ENCODE measurements at places on chromosomes 7 and 10.

DNA sequence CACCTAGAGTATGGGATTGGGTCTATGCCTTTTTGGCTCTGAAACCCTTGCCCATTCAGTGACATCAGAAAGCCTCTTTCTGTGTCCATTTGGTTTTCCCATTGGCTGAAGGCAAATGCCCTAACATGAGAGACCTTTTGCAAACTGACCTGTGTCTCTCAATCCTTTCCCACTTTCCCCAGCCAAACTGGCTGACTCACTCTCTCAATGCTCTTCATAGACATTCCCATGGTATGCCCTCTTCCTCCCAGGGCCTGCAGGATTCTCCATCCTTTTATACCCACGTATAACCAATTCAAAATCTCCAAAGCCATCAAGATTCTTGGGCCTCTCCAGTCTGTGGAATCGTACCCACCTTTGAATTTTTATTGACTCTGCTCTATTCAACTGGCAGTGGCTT lies 563.3 kb downstream of the GATA3 start:
- DNase-seq: no peak

- no peak for DNase-seq
Measured at GRCh38 chr10:8331387-8331786, 276.9 kb downstream of the GATA3 start.

GRCh38 chr7:90768301-90768700 lies 172.2 kb downstream of the CDK14 start:
- no peak for DNase-seq

DNA sequence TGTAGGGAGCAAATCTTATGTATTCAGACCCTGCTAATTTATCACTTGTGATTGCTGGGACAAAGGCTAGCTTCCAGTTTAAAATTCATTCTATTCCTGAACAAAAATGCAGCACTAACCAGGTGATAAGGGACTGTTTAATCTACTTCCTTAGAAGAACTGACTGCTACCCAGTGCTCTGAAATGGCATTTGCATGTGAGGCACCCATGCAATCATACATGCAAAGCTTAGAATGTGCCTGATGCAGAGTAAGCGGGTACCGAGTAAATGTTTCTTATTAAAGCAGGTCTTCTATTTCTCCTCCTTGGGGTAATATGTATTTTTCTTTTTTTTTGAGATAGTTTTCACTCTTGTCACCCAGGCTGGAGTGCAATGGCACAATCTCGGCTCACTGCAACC lies 54.5 kb downstream of the NEURL1 start:
- no peak for DNase-seq

DNA sequence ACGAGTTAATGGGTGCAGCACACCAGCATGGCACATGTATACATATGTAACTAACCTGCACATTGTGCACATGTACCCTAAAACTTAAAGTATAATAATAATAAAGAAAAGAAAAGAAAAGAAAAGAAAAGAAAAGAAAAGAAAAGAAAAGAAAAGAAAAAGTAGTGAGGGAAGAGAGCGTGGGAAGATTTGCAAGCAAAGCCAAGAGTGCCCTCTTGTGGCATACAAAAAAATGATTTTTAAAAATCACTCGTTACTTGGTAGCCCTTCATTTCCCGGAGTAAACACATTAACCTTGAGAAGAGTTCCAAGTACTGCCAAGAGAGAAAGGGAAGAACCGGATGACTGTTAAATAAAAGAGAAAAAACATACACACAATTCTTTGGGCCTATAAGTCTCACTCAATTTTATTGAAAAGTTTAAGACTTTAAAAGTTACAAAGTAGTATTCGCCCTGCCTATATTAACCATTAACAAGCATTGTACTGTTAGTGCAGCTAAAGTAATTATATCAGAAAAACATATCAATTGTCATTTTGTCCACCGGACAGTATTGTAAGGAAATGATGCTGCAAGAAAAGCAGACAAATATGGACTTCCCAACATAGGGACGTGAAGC lies 6.2 kb upstream of the CH25H start:
- no peak for DNase-seq

GRCh38 chr10:43086321-43086942 lies 9.6 kb downstream of the RET start:
- DNase-seq: no peak

DNA sequence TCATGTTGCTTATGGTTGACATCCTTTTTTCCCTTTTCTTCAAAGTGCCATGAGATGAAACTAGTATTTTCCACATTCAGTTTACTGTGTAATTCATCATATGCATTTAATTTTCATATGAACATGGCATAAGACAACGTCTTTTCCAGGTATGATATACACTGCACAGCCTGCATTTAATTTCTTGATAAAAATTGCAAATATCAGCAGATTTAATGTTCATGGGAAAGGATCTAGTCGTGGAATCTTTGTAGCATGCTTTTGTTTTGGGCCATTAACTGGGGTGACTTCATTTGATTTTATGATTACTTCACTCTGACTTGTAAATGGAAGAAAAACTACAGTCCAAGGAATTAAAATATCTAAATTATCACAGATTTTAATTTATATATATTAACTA lies 837.3 kb downstream of the IPMK start:
- DNase-seq: no peak

DNA sequence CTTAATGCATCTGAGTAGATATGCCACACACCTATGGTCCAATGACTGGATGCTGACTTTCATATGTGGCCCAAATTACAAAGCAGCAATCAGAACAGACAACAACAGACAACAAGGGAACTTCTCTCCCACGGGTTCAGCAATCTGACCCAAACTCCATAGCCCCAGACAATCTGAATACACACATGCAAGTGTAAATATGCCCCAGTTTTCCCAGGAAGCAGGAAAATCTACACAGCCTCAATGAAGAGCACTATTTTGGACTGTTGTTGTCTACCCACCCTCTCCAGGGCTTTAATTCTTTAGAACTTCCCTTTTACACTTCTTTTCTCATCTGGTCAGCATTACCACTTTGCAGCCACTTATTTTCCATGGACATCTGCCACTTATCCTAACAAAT lies 2.0 kb upstream of the CCNY start:
- DNase-seq: no peak

- no peak for DNase-seq
Measured at GRCh38 chr7:30920584-30921539, 9.2 kb downstream of the AQP1 start.

DNA sequence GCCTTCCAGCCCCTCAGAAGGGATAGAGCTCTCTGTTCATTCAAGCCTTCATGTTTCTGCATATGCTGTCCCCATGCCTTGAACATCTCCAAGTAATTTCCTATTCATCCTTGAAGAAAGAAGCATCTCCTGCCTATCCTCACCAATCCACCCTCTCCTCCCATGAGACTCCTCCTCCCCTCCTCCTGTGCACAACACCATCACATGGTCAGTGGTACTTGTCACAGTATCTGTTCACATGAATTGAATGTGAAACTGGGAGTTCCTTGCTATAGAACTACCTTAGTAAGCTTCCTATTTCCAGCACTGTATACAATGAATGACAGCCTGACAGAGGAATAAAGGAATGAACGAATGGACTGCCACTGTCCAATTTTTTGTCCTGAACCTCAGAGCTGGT lies 115.5 kb downstream of the GFRA1 start:
- DNase-seq: no peak

GRCh38 chr7:71988201-71988600 lies 423.9 kb downstream of the CALN1 start:
- no peak for DNase-seq

- DNase-seq: no peak
Measured at GRCh38 chr7:116583653-116584052, 58.8 kb downstream of the CAV1 start.

DNA sequence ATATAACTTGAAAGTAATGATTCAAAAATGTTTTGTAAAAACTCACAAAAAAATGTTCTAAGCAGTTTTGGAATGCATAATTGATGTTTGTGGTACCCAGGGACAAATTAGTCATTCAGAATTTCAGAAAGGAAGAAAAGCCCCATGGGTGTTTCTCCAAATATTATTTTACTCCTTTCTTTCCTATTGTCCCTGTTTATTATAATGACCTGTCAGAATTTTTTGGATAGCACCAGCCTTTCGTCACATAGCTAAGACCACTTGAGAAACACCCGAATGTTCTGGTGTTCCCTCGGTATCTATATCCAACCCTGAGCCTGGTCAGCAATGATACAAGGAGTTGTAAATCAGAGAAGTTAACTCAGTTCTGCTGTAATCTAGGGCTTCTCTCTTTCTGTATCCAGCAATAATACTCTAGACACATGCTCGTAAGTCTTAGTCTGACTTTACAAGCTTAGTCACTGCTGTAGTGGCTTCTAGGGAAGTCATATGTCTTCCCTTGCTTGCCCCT lies 64.8 kb upstream of the MEOX2 start:
- DNase-seq: no peak

DNA sequence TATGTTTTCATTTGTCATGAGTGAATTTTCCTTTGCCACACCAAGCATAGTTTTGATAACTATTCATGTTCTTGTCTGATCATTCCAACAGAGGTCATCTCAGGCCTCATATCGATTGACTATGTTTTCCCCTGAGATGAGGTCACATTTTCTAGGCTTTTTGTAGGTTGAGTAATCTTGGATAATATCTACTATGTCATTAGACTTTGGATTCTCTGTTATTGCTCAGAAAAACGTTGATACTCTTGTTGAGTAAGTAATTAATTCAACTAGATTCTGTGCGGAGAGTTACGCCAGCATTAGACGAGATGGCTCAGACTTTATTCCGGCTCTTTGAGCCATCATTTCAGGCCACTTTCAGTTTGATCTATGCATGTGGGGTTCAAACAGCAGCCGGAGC lies 57.7 kb downstream of the KLF6 start:
- no peak for DNase-seq

GRCh38 chr10:113214331-113214730 lies 264.3 kb downstream of the TCF7L2 start:
- no peak for DNase-seq

- DNase-seq: no peak
Measured at GRCh38 chr10:44398271-44398670, 13.4 kb upstream of the CXCL12 start.

- no peak for DNase-seq
Measured at GRCh38 chr10:130656187-130656575, 520.0 kb downstream of the GLRX3 start.

DNA sequence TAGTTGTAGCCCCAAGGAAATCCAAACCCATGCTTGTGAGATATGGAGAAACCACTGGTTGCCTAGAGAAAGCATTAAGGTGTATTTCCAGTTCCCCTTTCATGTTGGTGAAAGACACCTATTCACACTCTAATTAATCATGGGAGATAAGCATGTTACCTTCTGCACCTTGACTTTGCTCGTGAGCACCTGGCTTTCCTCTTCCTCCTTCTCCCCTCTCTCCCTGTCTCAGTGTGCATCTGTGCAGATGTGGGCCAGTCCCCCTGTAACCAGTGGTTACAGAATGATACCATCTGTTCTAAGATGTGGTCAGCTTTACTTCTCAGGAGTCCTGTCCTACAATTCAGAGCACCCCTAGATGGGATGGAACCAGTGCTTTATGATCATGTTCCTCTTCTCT lies 160.6 kb downstream of the LCOR start:
- no peak for DNase-seq

DNA sequence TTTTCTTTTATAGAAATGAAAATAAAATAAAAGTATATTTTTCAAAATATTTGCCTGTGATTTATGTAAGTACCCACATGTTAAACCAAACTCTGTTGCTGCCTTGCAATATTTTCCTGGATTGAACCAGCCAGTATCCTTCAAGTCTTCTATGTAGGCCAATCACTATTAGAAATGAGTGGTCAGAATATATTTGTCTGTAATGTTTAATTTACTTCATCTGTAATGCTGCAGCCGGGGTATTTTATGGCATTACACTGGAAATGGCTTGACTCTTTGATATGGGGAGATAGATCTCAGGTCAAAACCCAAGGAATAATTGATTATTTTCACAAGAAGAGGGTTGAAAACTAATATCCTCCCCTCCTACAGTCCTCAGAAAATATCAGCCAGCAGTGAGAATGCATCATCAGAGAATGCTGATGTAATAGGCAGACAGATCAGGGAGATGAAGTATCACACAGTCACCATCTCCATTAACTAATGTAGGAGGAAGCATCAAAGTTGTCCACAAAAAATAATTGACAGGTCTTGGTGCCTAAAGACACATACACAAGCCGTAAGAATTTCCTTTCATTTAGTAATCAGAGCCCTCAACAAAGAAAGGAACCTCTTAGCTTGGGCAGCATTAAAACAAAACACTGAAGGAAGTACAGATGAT lies 82.5 kb downstream of the VWDE start:
- DNase-seq: no peak

DNA sequence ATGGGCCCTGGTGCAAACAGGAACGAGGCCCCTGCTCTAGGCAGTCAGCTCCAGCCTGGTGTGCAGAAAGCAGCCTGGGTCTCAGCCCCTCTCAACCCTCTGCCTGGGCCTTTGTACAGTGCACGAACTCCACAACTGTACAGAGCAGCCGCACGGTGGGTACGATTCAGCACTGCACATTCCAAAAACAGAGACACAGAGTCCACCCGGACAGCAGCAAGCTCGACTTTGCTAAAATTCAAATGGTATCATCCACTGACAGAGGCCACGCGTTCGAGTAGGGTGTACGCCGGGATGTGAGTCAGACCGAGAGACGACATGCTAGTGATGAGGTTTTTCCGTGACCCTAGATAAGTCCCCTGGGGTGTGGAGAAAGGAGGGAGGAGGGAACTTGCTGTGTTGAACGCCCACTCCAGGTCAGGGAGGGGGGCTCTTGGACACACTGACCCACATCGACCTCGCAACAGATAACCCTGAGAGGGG lies 65.6 kb upstream of the PDGFA start:
- no peak for DNase-seq

DNA sequence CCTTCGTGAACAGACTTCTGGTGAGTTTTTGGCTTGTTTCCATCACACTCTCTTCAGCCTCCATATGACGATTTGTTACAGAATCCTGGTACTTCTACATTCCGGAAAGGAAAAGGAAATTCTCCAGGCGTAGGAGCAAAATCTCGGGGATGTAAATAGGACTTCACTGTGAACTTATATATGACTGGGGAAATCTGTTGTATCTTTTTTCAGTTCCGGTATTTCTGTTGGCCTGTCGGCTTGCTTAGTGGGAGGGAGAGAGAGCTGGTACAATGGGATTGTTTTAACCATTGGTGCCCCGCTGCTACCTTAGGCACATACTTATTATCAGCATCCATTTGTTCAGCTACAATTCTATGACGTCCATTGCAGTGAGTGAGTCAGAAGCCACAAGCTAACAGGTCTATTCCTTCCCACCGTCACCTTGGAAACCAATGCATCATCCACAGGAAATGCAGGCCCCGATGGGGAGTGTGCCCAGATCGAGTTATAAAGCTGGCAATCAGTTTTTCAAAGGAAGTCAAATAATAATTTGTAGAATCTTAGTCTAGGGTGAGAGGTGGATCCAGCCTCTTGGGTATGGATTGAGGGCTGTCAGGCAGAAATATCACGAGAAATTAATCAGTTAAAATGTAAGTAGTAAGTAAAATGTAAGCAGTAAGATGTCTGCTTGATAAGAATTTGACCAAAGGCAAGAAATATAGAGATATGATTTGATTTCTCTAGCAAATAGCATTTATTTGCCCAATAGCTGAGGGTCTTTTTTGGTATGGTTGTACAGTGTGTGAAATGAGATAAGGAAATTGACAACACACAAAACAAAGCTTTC lies 92.0 kb upstream of the MKLN1 start:
- no peak for DNase-seq
